ENCODE measurements at places on chromosomes 4 and X.
A peak's percentile ranks its signal among the peaks of the same experiment; 100 is the strongest.

DNA sequence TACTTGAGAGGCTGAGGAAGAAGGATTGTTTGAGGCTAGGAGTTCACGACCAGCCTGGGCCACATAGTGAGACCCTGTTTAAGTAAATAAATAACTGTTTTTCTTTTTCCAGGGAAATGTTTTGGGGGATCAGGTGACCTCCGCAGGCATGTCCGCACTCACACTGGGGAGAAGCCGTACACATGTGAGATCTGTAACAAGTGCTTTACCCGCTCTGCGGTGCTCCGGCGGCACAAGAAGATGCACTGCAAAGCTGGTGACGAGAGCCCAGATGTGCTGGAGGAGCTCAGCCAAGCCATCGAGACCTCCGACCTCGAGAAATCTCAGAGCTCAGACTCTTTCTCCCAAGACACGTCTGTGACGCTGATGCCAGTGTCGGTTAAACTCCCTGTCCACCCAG, 30.5 kb downstream of the ZBTB49 start:
- DNase-seq: no peak

GRCh38 chr4:161604516-161605300, 559.1 kb downstream of the FSTL5 start:
- no peak for DNase-seq

DNA sequence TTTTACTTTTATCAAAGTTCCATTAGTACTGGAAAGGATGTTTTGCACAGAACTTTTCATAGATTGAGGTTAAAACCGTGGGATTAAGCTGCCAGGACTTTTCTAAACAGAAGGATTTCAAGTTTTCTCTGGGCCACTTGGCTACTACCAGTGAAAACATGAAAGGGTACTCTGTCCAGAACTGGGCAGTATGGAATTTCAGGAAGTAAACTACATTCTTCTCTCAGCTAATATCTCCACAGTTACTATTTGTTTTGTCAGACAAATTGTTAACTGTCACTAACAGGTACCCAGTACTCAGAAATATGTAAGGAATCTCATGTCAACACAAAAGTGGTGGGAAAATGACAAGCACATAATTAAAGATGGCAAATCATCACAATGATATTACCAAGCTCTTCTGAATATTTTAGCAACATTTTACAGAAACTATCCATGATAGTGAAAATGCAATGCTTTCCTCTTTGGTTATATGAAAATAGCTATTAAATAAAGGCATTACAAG, 454.4 kb downstream of the C4orf33 start:
- no peak for DNase-seq

- no peak for DNase-seq
These were observed 89.5 kb downstream of the HS3ST1 start for GRCh38 chr4:11338956-11339782.

GRCh38 chr4:123997776-123998449, 601.3 kb downstream of the SPRY1 start:
- no peak for DNase-seq

GRCh38 chr4:53484911-53485657, 106.2 kb downstream of the LNX1 start:
- DNase-seq: peak; percentile 46

- DNase-seq: peak; percentile 59
These were observed 53.9 kb downstream of the PAPSS1 start for GRCh38 chr4:107666134-107666533.

DNA sequence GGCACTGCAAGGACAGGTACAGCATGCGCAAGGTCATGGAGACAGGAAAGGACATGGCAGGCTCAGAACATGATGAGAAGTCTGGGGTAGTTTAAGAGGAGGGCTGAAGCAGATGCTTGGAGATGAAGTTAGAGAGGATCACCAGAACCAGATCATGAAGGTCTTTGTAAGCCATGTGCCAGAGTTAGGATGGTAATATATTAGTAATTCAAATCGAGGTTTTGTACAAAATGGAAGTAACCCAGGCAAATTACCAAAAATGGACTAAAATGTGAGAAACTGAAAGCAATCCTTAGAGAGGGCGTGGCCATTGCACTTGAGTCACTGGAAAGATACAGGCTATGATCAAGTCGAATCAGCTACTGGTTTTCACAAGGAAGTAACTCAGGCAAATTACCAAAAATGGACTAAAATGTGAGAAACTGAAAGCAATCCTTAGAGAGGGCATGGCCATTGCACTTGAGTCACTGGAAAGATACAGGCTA, 13.5 kb downstream of the RXFP1 start:
- peak; percentile 58 for DNase-seq

GRCh38 chr4:147822128-147822527, 90.2 kb downstream of the ARHGAP10 start:
- DNase-seq: peak; percentile 98

GRCh38 chr4:74632634-74633033, 161.7 kb downstream of the BTC start:
- peak; percentile 99 for DNase-seq

- no peak for DNase-seq
These were observed 59.0 kb downstream of the SEL1L3 start for GRCh38 chr4:25803720-25804225.

Measured in cardiac fibroblast (primary cell).